ENCODE measurements at places on chromosomes 4 and X.

DNA sequence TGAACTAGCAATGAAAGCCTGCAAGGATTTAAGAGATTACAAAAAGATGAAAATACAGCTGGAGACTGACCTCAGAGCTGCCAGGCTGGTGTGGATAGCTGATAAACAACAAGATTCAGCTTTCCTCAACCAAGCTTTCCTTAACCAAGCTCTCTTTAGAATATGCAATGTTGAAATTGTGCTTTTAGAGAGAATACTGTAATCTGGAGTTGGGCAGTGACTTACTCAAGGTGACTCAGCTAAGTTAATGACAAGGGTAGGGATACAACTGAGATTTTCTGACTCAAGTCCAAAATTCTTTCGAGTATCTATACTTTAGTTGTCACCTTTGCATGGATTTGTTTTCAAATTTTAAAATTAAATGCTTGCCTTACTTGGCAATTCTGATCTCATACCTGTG, 98.0 kb downstream of the AMMECR1 start:
- no peak for DNase-seq

- no peak for DNase-seq
These were observed 29.8 kb upstream of the RELL1 start for GRCh38 chr4:37715889-37716402.

DNA sequence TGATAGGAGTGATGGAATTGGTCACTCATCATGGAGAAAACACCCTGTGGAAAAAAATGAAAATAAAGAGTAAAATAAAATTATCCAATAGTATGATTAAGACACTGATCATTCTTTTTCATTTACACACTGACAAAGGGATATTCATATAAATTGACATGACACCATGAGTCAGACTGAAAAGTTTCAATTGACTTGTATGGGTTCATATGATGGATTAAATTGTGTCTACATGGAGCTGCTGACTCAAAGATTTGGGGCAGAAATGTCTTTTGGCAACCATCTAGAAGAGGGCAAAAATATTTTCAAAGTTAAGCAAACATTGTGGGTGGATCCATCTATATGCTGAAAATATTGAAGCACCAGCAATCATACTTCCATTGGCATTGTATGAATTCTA, 153.4 kb upstream of the PPP3CA start:
- DNase-seq: no peak

- no peak for DNase-seq
These were observed 333.2 kb upstream of the MAD2L1 start for GRCh38 chr4:120399826-120400225.

DNA sequence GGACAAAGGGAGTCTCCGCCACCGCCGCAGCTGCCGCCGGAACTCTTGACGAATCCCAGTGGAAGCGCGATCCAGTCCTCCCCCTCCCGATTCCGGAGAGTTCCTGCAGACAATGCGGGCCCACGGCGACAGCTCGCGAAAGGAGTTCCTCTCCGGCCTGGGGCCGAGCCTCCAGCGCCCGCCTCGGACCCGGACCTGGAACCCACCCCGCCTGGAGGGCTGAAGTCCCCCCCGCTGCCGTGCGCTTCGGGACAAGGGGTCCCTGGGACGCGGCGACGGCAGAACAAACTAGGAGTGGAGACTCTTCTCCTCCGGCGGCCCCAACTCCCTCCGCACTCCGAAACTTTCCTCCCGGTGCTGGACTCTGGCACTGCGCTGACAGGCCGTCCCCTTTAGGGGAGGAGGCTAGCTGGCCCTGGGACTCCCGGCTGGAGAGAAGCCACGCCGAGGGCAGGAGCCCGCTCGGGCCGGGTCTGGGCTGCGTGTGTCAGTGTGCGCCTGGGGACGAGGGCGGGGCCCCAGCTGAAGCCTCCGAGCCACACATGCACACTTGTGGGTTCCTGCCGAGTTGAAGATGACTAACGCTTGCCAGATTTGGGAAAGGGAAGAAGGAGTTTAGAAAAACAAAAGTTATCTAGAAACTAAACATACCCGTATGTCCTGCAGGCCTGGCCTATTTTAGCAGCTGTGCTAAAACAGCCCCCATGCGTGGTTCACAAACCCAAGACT, at the start of gene ANTXR2:
Gene ANTXR2, minus strand, starts transcription at position 486 of the 729 bp plus-strand sequence. CDS start 669 bp downstream, outside the sequence.
- peak; percentile 42 for DNase-seq

GRCh38 chrX:12580548-12580947, 210.7 kb upstream of the PRPS2 start:
- no peak for DNase-seq

GRCh38 chr4:29653221-29653620, 1066.9 kb upstream of the PCDH7 start:
- no peak for DNase-seq

- DNase-seq: no peak
These were observed 514.3 kb downstream of the PCDH7 start for GRCh38 chr4:31234494-31234893.

DNA sequence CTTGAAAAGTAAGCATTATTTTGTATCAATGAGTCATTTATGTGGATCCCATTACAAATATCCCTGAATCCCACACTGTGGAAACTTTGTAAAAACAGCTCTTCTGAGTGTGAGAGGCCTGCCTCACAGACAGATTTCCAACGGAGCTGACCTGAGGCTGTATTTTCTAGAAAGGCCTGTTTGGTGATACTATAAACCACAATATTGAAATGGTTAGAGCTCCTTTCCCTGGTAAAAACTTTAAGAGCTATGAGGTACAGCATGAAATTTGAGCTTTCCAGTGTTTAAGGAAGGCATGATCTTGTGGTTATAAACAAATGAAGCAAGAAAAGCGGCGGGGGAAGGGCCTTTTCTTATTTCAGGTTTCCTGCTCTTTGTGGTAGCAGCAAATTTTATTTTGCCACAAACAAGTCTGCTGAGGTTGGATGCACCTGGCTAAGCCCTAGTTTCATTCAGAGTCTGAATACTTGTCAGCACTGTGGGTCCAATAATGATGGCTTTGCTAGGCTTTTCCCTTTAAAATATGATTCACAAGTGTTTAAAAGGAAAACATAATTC, 86.8 kb upstream of the ETNPPL start:
- DNase-seq: no peak
